ENCODE measurements at places on chromosomes 5 and 9.

- DNase-seq: no peak
These were observed at the start of gene ANKDD1B for GRCh38 chr5:75611311-75612225. ANKDD1B (plus strand) TSS chr5:75611453; CDS start chr5:75611635, 182 bp downstream.

DNA sequence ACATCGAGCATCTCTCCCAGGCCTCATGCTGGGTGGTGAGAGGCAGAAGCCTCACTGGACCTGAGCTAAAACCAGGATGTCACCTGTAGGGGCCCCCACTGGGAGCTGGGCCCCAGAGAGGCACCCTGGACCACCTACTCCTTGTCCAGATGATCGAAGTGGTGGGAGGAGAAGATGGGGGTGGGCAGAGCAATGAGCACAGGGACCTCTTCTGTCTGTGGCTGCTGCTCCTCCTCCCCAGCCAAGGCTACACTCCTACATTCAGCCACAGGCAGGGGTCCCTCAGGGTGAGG lies 227.5 kb downstream of the CACNA1B start:
- DNase-seq: no peak

GRCh38 chr5:73865315-73865714 lies 239.3 kb downstream of the ARHGEF28 start:
- no peak for DNase-seq

DNA sequence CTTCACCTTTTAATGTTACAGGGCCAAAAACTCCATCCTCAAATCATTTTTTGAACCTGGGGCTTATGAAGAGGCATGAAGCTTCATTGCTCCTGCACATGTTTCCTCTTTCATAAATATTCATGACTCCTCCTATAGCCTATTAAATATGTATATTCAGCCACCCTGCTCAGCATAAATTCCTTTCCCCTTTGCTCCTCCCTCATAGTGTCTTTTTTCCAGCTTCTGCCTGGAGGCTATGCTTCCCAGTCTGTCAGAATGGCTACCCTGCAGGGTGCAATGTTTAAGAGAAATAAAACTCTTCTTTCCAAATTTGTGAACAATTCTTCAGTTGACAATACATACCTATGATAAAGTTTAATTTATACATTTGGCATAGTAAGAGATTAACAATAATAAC lies 1082.9 kb upstream of the CDH18 start:
- no peak for DNase-seq

DNA sequence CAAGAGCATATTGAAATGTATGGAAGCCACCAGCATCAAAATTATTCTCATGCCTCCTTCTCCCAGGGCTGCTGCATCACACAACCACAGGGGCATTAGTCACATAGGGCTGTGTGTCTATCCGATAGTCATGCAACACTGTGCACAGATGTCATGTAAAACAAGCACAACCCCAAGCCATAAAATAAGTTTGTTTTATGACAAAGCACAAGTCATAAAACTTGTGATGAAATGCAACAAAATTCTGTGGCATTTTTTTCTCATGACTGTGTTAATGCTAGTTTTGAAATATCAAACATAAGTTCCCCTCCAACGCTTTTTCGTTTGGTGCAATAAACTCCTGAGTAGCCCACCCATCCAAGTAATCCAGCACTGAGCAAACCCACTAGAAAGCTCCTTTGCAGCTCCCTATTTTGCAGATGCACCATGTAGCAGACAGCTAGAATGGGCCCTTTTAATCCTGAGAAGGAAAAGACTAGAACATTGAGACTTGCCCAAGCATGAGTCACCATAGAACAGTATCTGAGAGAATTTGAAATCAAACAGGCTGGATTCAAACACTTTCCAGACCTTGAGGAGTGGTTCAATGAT lies 93.3 kb upstream of the ZNF366 start:
- DNase-seq: no peak
